ENCODE measurements at places on chromosomes 11 and 22.

- no peak for DNase-seq
These were observed 5.0 kb upstream of the CCND1 start for GRCh38 chr11:69635804-69636511.

DNA sequence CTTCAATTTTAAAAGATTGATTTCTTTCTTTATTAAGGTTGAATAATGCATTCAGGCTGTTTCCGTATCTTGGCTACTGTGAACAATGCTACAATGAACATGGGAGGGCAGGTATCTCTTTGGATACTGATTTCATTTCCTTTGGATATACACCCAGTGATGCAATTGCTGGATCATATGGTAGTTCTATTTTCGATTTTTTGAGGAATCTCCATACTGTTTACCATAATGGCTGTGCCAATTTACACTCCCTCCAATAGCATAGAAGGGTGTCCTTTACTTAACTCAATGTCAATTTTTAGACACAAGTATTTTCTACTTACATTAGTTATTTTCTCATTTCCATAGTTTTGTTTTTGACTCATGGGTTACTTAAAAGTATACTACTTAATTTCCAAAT lies 8.0 kb downstream of the RTCB start:
- DNase-seq, result no peak

DNA sequence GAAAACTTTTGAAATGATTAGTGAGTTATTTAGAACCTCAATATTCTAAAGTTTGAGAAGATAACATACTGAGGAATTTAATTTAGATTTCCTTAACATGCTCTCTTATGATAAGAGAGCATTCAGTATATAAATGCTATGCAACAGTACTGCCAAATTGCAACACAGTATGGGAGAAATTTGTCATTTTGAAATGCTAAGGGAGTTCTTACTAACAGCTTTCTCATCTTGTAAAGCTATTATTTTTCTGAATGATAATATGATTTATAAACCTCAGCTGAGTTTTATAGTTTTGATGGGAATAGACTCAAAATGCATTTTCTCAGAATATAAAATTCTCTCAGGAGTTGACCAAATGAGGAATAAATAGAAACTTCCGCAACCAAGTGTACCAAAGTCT lies 108.4 kb downstream of the SPON1 start:
- no peak for DNase-seq

DNA sequence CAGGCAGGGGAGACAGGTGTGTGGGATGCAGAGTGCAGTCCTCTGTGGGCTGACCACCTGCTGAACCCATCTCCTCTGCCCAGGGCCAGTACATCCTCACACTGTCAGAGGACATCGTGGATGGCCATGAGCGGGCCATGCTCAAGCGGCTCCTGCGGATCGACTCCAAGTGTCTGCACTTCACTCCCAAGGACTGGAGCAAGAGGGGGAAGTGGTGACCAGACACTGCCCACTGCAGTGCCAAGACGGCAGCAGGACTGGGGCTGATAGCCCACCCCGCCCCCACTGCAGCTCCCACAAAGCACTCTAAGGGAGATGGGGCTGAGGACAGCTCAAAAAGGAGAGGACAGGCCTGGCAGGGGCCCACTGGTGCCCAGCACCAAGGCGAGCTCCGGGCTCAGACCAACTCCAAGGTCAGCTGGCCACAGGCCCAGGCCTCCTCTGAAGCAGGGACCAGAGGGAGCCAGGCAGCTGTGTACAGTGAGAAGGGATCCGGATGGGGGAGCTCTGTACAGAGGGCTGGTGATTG lies 1.6 kb downstream of the RNASEH2C start:
- DNase-seq, result no peak

- no peak for DNase-seq
These were observed 67.1 kb downstream of the CCDC34 start for GRCh38 chr11:27295928-27296327.

- no peak for DNase-seq
These were observed 97.9 kb upstream of the CTSC start for GRCh38 chr11:88435415-88435814.

- DNase-seq, result no peak
These were observed 283.4 kb downstream of the TBC1D22A start for GRCh38 chr22:47045691-47046410.

GRCh38 chr11:128957202-128957482 lies 14.5 kb upstream of the TP53AIP1 start:
- no peak for DNase-seq

Measured in activated T-helper 9 cell treated with anti-CD3 and anti-CD28 coated beads, Interleukin-2, amount 50 U/mL, for 16 hours (primary cell).